Motor neuron (in vitro differentiated cells): ENCODE measurements at places on chromosomes 1 and 21. TPM values are rescaled to one million over a fixed set of nuclear protein-coding genes. Genes with fewer than 3 reads are reported as not detected.

GRCh38 chr1:243713470-243714186, 136.4 kb downstream of the AKT3 start:
- ATAC-seq, result peak; percentile 97

GRCh38 chr1:23930861-23931490, 17.8 kb upstream of the CNR2 start:
- ATAC-seq, result no peak

GRCh38 chr1:41823471-41823870, 95.3 kb downstream of the HIVEP3 start:
- ATAC-seq, result peak; percentile 93

- ATAC-seq, result no peak
Observed at GRCh38 chr1:236315518-236315917, 33.8 kb upstream of the ERO1B start.

The ACTN2 gene
- 3.9 and 7.3 TPM in 2 replicates for total RNA-seq
